ENCODE measurements at places on chromosomes 3 and 15.

DNA sequence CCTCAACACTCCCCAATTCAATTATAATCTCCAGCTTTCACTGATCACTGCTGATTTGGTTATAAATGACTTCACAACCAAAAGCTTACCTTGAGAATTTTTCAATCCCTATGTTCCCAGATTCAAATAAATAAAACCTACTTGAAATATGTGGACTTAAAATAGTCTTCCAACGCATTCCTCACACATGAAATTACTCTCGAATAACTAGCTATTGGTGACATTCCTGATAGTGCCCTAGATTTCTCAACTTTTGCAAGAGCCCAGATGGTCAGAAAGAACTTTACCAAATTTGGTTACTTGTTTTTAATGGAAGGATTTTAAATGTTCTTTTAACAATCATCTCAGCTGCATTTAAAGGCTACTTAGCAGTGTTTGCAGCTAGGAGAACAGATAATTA is 605.5 kb downstream of the FHIT start:
- no peak for DNase-seq

DNA sequence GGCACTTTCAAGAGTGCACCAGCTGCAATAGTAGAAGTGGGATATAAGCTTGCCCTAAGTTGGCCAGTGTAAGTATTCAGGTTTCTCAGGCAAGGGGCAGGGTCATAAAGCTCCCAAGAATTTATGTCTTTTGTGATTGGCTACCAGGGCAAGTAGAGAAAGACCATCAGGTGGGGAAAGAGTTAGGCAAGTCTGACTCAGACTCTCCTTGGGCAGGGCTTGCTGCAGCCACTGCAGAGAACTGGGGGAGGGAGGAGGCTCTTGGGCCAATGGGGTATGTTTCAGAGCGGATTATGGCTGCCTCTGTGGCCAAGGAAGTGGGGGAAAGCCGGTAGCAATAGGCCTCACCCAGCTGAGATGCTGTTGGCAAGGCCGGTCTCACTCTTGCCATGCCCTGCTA is 44.6 kb upstream of the SLC25A36 start:
- DNase-seq = no peak

DNA sequence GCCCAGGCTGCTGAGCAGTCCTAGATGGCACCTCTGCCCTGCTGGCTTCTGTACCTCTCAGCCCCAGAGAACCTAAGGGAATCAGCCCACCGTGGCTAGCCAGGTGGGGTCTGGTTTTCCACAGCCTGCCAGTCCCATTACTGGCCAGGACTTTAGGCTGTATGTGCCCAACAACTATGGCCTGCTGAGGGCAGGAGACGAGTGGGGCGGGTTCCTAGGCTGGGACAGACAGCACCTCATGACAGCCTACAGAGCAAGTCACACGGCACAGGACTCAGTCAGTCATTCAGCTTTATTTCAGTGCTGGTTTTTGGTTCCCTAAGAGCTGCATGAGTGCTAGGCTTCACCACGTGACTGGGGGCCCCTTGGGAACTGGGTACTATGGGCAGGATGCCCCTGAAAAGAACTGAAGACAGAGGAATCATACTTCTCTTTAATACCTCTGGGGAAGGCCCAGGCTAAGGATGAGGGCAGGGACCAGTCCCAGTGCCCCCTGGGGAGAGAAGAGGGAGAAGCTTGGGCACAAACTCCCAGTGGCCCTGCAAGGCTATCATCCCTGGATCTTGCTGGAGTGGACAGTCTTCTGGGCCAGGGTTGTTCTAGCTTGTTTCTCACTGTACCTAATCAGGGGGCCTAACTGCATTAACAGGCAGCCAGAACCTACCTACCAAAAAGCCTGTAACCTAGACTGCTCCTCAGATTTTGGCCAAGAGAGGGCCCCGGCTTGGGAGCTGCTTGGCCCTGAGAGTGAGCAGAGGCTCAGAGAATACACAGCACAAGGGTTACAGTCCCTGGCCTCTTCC is 14.8 kb downstream of the CLK3 start:
- no peak for DNase-seq

DNA sequence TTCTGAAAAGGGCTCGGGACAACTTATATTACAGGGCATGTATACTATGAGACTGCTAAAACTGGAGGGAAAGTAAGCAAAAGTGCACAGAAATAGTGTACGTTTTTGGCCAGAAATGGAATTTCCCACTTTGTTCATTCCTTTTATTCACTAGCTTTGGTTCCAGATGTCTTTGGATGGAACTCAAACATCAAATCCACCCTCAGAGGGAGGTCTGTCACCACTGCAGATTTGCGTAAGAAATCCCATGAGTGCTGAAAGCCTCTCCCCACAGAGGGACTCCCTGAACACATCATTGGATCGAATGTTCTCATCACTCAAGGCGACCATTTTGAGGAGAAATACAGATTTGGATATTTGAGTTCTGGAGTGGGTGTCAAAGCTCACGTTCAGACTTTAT is 71.6 kb downstream of the FEM1B start:
- DNase-seq = no peak

DNA sequence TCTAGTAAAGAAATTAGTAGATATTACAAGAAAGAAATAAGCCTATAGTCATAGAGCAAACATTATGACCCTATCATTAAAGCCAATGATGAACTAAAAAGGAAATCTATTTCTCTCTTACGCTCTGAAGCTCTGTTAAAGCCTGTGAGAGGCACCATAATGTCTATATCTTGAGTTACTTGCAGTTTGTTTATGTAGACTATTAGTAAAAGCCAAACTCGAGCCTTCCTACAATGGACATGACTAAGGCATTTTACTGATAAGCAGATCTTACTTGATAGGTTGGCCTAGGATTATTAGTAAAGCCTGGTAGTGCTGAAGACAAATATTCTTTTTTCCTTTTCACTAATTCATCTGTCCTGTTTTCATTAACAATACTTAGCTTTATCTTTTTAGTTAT is 32.7 kb downstream of the LRRC3B start:
- DNase-seq = no peak

- DNase-seq = no peak
Measured at GRCh38 chr3:127370906-127371305, 83.1 kb upstream of the PRR20G start.

GRCh38 chr3:159236321-159236720 is 434.5 kb downstream of the MFSD1 start:
- peak; percentile 31 for DNase-seq

- no peak for DNase-seq
Measured at GRCh38 chr3:115071166-115071565, 75.9 kb downstream of the ZBTB20 start.

GRCh38 chr3:32592696-32593353 is 22.2 kb upstream of the DYNC1LI1 start:
- DNase-seq = no peak

- DNase-seq = no peak
Measured at GRCh38 chr15:93019090-93019489, 69.9 kb downstream of the RGMA start.

- DNase-seq = no peak
Measured at GRCh38 chr3:122168044-122168443, 15.4 kb upstream of the CASR start.

DNA sequence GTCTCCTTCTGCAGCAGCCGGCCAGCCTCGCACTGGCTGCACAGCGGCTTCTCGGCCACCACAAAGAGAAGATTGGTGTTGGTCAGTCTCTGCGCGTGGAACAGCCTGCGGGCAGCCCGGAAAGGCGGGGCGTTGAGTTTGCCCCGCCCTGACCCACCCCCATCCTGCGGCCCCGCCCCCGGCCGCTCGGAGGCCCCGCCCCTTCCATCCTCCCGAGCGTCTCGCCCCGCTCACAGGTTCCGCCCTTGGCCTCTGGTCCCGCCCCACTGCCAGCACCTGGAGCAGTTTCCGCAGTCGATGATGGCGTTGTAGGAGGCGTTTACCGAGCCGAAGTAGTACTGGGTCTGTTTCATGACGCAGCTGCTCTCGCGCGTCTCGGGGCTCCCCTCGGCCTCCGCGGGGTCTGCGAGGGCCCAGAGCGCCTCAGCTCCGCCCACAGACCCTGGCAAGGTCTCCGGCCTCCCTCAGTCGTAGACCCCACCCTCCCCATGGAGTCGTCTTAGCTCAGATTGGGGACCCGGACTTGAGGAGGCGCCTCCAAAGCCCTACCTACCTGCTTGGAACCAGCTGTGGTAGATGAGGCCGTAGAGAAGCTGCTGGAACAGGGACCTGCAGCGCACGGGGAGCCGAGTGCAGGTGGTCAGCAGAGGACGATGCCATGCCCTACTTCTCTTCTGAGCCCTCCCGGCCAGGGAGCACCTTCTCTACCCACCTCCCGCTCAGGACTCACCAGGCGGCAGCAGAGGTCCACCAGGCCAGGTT is 5.9 kb upstream of the TMEM115 start:
- peak; percentile 67 for DNase-seq

DNA sequence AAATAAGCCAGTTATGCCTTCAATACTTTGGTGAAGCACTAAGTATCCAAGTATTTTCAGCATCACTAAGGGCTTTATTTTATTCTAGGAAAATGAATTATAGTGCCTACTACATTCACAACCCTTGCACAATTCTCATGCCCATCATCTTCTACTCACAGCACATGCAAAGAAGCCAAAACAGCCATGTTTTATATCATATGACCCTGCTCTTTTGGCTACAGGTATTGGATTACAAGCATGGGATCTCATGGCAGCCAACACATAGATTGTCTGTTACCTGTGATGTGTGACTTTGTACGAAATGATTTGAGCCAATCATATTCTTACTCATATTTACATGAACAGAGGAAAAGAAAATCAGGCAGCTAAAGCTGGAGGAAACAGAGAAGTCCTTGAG is 38.6 kb downstream of the STT3B start:
- DNase-seq = no peak
